ENCODE measurements at places on chromosomes 4 and X.

DNA sequence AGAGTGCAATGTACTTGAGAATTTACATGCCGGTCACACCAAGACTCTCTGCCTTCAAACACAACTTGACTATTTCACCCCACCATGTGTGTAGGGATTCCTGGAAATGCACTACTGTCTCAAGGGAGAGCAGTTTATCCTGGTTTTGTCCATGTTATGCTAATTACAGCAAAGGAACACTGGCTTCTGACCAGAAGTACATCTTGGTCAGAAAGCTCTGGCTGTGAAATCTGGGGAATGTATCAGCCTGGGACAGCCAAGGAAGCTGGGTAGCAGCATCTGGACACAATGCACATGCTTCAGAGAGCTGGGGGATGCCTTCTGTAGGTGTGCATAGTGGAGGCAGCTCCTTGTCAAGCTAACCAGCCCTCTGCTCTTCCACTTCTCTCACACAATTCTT, 1432.6 kb upstream of the TENM3 start:
- no peak for DNase-seq

GRCh38 chr4:184764601-184765000, 30.7 kb upstream of the CENPU start:
- no peak for DNase-seq

DNA sequence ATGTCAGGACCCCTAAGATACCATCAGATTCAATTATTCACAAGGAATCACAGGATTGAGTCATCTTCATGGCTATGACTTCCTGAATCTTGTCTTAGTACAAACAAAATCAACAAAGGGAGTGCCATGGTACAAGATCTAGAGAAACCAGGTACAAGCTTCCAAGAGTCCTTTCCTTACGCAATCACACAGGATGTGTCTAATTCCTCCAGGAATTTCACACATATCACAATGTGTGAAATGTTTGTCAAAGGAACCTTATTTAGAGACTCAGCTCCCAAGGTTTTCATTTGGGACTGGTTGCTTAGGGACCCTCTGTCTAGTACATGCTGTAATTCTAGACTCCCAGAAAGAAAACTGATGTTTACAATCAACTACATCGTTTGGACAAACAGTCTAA, 83.0 kb downstream of the MAB21L2 start:
- no peak for DNase-seq

GRCh38 chr4:185383451-185383850, 12.3 kb downstream of the LRP2BP start:
- no peak for DNase-seq

GRCh38 chr4:94068753-94069719, 138.6 kb upstream of the SMARCAD1 start:
- no peak for DNase-seq

DNA sequence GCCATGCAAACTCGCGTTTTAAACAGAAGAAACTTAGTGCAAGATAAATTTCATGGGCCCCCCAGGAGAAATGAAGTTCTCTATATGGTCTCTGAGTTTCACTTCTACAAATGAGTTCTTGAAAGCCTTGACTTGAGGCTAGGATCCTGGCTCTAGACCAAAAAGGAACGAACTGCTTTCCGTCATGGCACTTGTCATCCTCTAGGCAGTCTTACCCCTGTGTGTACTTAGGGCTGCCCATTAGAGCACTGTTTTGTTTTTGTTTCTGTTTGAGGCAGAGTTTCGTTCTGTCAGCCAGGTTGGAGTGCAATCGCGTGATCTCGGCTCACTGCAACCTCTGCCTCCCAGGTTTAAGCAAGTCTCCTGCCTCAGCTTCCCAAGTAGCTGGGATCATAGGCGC, 29.0 kb downstream of the RNF4 start:
- no peak for DNase-seq

DNA sequence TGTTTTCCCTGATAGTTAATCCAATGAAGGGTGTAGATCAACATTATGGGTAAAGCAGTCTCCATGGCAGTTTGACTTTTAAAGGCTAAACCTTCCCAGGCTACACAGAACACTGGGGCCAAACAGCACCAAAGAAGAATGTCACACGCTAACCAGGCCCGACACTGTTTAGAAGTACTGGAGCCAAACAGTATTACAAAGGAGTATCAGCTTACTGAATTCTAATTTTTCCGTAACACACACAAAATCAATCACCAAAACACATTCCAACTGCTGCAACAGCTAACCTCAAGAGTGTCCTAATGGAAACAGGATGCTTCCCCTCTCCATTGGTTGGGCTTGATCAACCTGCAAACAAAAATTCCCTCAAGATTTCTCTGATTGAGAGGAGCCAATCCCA, 783.5 kb downstream of the PCDH18 start:
- DNase-seq, result no peak

GRCh38 chrX:78650906-78651437, 8.2 kb downstream of the RTL3 start:
- no peak for DNase-seq

DNA sequence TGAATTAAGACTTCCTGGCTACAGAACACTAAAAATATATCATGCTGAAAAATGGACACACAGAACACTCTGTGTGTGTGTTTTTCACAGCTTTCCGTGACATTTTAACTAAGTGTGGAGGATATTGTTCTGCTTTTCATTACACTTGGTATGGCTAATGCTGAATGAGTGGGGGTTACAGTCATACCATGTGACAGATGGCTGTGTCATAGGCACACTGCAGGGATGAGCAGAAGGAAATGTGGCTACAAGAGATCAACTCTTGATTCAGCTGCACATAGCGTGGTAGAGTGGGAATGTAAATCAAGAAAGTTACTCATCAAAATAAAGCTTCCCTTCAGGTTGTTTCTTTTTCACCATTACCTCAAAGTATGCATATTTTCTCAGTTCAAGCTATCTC, 669.8 kb downstream of the IQCM start:
- DNase-seq, result no peak

- no peak for DNase-seq
Measured at GRCh38 chrX:4935846-4936245, 1222.4 kb upstream of the PRKX start.

GRCh38 chr4:121198251-121198650, 34.1 kb upstream of the TNIP3 start:
- DNase-seq, result no peak

GRCh38 chrX:38660395-38661102, 99.2 kb downstream of the TSPAN7 start:
- DNase-seq, result no peak

GRCh38 chr4:106318511-106318910, 2.2 kb downstream of the AIMP1 start:
- no peak for DNase-seq

- DNase-seq, result no peak
Measured at GRCh38 chr4:54228546-54228945, 547 bp upstream of the PDGFRA start.

- no peak for DNase-seq
Measured at GRCh38 chr4:67885762-67886161, 2.0 kb upstream of the TMPRSS11D start.

GRCh38 chr4:42078184-42078801, 74.2 kb downstream of the BEND4 start:
- DNase-seq, result no peak

- DNase-seq, result no peak
Measured at GRCh38 chr4:98516042-98516440, 142.4 kb downstream of the TSPAN5 start.

GRCh38 chrX:68183612-68184214, 249.6 kb downstream of the OPHN1 start:
- DNase-seq, result no peak

- DNase-seq, result peak; percentile 54
Measured at GRCh38 chr4:2792711-2793585, at the start of gene SH3BP2. TSS of gene SH3BP2 (plus strand) at chr4:2793085. CDS start at chr4:2820618, 27,533 bp downstream.

GRCh38 chr4:37934096-37934495, 26.1 kb upstream of the PTTG2 start:
- DNase-seq, result no peak

DNA sequence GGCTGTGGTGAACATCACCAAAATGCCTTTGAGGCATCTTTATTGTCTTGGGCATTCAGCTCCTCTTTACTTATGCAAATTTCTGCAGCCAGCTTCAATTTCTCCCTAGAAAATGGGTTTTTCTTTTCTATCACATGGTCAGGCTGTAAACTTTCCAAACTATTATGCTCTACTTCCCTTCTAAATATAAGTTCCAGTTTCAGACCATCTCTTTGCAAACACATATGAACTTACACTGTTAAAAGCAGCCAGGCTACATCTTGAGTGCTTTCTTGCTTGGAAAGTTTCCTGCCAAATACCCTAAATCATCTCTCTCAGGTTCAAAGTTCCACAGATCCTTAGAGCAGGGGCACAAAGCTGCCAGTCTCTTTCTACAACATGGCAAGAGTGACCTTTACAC, 13.2 kb downstream of the SCLT1 start:
- no peak for DNase-seq

- DNase-seq, result no peak
Measured at GRCh38 chrX:46381630-46382029, 163.6 kb downstream of the ZNF674 start.

- no peak for DNase-seq
Measured at GRCh38 chrX:40154853-40155588, 57.3 kb upstream of the BCOR start.

- DNase-seq, result no peak
Measured at GRCh38 chr4:62377700-62378099, 1177.6 kb downstream of the ADGRL3 start.

- no peak for DNase-seq
Measured at GRCh38 chr4:186566068-186566467, 10.7 kb upstream of the MTNR1A start.

DNA sequence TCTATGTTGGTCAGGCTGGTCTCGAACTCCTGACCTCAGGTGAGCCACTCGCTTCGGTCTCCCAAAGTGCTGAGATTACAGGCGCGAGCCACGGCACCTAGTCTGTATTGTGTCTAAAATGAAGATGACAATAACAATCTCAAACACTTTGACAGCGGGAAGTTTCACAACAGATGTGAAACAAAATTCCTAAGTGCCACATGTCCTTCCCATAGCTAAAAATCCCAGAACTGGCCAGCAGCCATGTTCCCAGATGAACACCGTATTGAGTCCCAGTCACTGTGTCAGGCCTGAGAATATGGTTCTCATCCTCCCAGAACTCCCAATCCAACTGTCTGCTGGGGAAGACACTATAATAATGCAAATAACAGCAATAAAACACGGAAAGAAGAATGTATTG, 16.4 kb upstream of the KLHL8 start:
- DNase-seq, result no peak

GRCh38 chr4:53601251-53601764, 10.0 kb upstream of the LNX1 start:
- DNase-seq, result no peak

- no peak for DNase-seq
Measured at GRCh38 chr4:61896634-61897033, 696.5 kb downstream of the ADGRL3 start.

DNA sequence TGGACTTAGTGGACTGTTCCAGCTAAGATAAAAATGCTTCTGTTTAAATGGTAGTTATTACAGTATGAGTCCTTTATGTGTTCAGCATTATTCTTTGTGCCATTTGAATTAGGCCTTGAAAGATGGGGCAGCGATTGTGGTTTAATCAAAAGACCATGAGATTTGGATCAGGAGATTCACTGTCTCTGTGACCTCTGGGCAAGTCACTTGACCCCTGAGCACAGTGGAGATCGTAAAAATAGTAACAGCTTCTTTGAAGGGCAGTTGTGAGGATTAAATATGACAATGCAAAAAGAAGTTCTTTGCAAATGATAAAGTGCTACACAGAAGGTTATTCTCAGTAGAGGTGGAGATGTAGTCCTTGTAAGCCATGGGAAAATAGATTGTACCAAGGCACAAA, 10.8 kb downstream of the CXCR3 start:
- no peak for DNase-seq

GRCh38 chr4:151931563-151931962, 170.8 kb upstream of the GATB start:
- DNase-seq, result no peak

GRCh38 chrX:109936114-109936513, 66.8 kb upstream of the TMEM164 start:
- no peak for DNase-seq

GRCh38 chrX:149871433-149871832, 9.6 kb upstream of the MAGEA8 start:
- DNase-seq, result no peak

DNA sequence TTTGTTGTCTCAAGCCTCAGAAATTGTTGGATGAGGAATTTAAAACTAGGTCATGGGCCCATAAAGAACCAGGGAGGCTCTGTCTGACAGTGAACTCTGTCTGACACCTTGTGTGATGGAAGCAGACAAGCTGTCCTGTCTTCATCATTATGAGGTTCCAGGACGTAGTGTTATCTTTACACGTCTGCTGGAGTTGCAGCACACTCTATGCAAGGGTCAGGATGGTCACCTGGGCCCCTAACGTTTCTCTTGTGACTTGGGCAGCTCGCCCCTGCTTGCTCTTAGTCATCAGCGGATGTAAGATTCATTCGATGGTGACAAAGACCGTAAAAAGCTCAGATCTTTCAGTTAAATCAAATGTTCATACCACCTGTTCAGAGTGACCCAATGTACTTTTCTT, 92.0 kb upstream of the ADGRG2 start:
- DNase-seq, result no peak

- no peak for DNase-seq
Measured at GRCh38 chr4:78780093-78780492, 3.9 kb downstream of the BMP2K start.

DNA sequence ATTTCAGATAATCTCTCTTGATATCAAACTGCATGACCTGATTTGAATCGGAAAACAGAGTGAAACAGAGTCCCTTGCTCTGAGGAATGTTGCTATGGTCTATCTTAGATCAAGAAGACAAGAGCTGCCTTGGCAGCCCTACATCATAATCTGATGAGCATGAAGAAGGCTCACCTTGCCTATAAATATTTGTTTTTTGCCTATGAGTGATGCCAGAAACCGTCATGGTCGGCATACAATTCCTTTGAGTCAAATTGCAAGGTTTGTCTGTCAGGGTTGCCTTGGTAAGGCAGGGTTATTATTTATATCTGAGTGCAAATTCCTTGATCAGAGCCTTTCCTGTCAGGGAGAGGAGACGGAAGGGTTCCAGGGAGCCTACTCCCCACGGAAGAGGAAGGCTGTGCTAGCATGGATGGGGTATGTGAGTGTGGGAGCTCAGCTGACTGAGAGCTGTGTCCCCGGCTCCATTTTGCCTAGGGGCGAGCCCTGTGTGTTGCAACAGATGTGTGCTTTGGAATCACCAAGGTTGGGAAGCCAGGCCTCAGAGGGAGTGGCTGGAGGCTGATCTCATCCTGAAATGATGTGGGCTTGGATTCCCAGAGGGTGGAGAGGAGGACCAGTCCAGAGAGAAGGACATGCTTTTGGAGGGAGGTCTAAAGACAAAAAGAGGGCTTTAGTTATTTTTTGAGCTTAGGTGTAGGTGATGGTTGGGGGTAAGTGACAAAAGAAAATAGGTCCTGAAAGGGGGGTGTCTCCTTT, 43.6 kb downstream of the RTL9 start:
- no peak for DNase-seq

DNA sequence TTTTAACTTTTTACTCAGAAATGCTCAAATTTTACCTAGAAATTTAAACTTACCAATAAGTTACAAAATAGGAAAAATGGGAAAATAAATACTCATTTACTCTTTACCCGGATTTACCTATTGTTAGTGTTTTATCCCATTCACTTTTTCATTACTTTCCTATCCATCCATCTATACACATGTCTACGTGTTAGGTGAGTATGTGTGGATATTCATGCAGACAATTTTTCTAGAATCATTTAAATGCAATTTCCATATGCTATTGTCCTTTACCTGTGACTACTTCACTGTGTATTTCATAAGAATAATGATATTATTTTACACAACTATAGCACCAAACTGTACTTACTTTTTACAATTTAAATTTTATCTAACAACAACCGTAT, 896.6 kb upstream of the INTU start:
- no peak for DNase-seq

Measured in progenitor cell of endocrine pancreas (in vitro differentiated cells).